ENCODE measurements at places on chromosomes 5 and 9.

GRCh38 chr9:134442486-134443173 is 116.4 kb downstream of the RXRA start:
- DNase-seq, result no peak

GRCh38 chr5:74686962-74687751 is 2.1 kb downstream of the HEXB start:
- no peak for DNase-seq

DNA sequence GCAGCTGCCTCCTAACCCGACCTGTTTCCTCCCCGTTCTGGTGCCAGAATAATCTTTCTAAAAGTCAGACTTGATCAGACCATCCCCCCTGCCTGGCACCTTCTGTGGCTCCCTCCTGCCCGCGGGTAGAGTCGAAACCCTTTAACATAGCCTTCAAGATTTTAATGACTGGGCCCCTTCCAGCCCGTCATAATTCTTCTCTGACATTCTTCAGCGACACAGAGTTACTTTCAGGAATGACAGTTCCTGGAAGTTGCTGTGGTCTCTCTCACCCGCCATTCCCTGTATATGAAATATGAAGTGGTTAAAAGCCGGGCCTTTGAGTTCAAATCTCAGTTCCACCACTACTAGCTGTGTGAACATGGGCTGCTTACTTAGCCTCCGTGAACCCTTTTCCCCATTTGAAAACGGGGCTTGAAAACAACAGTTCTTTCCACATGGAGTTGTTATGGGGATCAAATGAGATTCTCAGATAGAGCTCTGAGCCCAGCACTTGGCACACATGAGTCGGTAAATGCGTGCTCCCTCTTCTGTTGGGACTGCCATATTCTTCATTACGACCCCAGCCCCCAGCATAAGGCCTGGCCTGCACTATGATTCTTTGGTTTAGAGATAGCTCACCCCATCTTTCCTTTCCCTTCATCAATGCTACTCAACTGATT is 737 bp downstream of the NANS start:
- DNase-seq, result no peak

DNA sequence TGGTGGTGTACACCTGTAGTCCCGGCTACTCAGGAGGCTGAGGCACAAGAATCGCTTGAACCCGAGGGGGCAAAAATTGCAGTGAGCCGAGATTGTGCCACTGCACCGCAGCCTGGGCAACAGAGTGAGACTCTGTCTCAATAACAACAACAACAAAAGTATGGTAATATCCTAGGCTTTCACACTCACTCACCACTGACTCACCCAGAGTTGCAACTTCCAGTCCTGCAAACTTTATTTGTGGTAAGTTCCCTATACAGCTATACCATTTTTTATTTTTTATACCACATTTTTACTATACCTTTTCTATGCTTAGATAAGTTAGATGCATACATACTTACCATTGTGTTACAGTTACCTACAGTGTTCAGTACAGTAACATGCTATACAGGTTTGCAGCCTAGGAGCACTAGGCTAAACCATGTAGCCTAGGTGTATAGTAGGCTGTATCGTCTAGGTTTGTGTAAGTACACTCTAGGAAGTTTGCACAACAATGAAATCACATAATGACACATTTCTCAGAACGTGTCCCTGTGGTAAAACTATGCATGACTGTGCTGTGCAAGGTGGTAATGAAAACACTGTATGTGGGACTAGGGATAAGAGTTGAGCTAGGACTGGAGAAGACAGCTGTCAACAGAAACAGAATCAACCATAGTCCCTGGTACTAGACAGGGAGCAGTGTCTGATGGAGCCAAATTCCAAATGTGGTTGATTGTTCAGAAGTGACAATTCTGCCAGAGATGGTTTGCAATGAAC is 109.5 kb upstream of the RAD23B start:
- DNase-seq, result no peak

DNA sequence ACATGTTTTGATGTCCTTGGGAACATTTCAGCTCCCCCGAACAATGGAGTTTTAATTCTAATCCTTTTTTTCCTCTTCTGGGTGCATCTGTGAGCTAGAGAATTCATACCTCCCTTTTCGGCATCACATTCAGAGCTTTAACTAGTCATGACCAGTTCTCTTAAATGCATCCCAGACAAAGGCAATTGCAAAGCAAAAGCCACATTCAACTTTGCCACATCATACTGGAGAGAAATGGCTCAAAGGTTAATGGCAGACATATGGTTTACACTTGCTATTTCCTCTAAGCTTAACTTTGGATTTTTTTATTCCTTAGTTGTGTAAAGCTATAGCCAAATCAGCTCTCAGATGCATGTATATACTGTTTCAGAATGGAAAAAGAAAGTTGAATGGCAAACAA is 153.3 kb downstream of the ESM1 start:
- DNase-seq, result no peak

DNA sequence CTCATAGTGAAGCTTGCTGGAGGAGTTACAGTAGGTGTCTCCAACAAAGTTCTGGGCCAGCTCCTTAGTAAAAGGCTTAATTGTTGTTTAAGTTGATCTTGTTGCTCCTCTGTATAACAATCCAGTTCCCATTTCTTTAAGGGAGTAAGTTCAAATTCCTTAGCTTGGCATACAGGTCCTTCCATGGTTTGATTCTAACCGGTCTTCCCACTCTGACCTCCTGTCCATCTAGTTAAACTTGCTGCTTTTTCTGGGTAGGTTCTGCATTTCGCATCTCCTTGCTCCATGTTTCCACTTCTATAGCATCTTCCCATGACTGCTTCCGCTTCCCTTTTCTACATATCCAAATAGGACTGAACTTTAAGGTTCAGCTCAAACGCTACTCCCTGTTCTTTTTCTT is 95.5 kb downstream of the ARHGAP26 start:
- no peak for DNase-seq

GRCh38 chr5:59542851-59543820 is 350.4 kb downstream of the PDE4D start:
- DNase-seq, result no peak

Data from CD4-positive, alpha-beta T cell treated with Interferon alpha-2 for 1 hour (primary cell).